Fibroblast of skin of right quadriceps (primary cell): ENCODE measurements at places on chromosomes 11 and 22.
A peak's percentile ranks its signal among the peaks of the same experiment; 100 is the strongest.

- peak; percentile 88 for DNase-seq
Measured at GRCh38 chr22:39013942-39014722, at the start of gene APOBEC3C. TSS of gene APOBEC3C (plus strand) at chr22:39014257. CDS start at chr22:39014363, 106 bp downstream.

DNA sequence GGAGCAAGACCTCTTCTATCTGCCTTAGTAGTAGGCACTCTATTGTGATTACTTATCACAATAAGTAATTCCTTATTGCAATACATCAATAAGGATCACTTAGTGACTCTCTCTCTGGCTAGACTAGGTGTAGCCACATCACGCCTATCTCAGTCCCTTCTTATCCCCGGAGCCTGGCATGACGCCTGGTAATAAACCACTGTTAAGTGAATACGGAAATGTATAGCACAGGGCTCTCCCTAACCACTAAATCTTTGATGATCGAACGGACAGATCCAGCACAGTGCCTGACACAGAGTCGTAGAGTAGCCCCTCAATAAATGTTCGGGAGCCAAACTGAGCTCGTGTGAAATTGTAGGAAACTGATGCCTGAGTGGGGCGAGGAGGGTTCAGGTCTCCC, 143.3 kb downstream of the FBXO7 start:
- no peak for DNase-seq

DNA sequence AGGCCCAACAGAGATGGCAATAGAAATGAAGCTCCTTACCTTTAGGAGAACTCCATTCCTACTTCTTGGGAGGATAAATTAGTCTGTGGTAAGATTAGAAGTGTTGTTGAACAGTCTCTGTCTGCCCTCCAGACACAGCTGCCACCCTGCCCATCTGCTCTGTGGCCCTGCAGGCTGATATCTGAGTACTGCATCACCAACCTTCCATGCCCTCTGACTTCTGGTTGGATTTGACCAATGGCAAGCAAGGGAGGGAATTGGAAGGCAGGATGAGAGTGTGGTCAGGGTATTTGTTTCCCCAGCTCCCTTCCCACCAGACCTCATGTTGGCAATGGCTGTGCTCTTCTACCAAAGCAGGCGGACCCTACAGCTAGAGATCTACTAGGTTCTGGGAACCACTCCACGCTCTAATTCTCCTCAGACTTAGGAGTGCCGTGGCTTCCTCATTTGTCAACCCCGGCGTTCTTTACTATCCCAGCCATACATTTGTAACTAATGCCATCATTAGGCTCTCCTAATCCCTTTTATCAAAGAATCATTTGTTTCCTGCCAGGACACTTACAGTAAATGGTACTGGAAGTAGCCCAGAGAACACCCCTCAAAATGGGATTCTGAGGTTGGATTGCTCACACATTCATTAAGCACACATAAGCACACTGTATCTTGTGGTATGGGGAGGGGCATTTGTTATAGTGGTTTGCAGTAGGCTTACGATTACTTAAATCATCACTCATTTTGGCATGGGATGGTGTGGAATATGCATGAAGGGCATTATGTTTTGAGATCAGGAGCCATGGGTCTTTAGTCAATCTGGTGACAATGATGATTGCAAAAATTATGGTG, 35.4 kb upstream of the CD44 start:
- peak; percentile 63 for DNase-seq

DNA sequence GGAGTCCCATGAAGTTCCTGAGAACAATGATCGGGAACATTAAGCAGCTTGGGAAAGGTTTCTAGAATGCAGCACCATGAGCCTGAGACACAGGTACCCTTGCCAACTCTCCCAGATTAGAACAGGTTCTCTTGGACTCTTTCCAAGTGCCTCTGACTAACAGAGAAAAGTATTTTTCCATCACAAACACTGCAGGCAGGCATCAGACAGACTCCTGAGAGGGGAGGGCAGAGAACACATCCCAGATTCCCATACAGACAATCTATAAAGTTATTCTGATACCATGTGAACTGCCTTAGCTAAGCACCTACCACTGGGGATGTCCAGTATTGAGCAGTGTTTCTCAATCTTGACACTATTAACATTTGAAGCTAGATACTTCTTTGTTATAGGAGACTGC, 27.3 kb downstream of the SERGEF start:
- DNase-seq = peak; percentile 18

GRCh38 chr11:69949327-69949726, 128.8 kb upstream of the ANO1 start:
- peak; percentile 56 for DNase-seq

DNA sequence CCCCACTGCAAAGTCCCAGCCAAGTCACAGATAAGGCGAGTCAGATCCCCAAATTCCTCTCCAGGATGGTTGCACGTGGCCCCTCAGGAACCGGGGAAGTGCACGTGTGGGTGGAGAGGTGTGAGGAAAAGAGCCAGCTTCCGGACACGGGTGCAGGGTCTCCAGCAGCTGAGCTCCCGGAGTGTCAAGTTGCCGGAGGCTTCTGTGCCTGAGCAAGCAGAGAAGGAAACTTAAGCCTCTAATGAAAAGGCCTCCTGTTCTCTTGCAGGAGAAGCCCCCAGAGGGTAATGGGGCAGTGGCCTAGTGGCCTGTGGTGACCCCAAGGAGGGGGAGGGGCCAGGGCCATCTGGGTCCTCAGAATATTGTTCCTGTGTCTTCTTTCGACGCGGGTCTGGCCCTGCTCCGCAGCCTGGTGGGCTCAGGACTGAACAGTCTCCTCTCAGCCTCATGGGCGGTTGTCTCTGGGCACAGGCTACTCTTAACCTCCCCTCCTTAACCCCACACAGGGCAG, 147.9 kb downstream of the FEZ1 start:
- DNase-seq = no peak

- DNase-seq = peak; percentile 53
Measured at GRCh38 chr11:108947654-108948570, 283.0 kb downstream of the DDX10 start.

DNA sequence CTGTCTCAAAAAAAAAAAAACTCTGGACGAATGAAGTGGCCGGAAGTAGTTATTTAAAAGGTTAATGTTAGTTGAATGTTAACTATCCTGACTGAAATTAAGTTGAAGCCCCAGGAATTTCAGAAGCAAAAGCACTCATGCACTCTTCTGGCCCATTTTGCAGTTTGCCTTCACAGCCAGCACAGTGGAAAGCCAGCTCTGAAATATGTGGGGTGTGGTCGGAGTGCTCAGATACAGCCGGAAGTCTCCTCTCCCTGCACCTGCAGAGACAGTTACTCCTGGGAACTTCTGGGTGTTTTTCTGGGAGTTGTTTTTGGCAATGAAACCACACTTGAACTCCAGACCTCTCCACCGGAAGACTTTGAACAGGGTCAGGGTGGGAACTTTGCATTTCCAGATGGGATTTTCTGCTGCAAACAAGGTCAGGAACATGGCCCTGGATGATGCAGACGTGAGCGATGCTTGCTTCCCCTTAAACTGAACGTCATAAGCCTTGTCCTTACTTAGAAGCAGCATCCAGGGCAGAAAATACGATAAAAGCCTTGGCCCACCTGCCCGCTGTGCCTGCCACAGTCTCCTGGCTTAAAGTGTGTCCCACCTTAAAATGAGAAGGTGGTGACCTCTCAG, 21.5 kb upstream of the CABP2 start:
- no peak for DNase-seq

DNA sequence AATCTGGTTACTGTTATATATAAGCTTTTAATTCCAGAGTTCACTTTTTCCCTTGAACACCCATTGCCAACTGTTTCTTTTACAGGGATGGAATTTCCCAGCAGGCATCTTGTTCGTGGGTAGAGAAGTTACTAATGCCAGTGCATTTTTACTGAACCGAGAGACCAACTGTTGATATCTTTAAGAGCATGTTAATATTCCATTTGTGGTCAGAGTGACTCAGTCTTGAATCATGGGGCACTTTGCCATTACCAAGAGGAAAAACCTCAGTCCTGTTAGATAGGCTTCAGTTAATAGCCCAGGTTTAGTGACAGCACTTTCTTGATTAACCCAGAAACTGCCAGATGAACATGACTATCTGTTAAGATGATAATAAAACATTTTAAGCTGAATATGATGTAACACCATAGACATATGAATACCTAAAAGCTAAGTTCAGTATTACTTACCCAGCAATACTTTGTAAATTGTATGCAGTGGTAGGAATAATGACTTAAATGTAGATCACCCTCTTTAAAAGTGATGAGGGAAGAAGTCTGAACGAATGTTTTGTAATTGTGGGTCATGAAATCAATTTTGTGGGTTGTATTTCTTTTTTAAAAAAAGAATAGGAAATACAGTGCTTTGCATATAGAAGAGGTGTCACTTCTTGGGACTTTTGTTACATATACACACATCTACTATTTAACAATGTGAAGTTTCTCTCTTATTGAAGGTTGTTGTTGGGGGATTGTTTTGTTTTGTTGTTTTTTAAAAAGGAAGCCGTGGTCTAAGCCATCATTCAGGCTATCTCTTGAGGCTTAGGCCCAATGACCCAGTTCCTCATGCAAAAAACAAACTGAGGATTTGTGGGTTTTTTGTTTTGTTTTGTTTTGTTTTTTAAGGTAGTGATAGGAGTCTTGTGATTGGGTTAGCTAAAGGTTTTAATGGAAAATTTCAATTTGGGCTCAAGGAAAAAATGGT, 79.2 kb upstream of the GRIK4 start:
- DNase-seq = peak; percentile 99

GRCh38 chr11:43278193-43278956, 33.4 kb upstream of the API5 start:
- DNase-seq = peak; percentile 45

DNA sequence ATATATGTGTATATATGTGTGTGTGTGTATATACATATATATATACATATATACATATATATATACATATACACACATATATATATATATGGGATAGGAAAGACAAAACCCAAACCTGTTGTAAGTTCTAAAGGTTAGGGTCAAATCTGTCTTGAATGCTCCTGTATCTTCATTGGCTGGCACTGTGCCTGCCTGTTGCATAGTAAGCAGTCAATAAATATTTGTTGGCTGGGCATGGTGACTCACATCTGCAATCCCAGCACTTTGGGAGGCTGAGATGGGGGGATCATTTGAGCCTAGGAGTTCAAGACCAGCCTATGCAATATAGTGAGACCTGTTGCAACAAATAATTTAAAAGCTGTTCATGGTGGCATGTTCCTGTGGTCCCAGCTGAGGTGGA, 205.4 kb downstream of the DBX1 start:
- no peak for DNase-seq

GRCh38 chr11:73361953-73362776, 14.0 kb upstream of the RELT start:
- no peak for DNase-seq

DNA sequence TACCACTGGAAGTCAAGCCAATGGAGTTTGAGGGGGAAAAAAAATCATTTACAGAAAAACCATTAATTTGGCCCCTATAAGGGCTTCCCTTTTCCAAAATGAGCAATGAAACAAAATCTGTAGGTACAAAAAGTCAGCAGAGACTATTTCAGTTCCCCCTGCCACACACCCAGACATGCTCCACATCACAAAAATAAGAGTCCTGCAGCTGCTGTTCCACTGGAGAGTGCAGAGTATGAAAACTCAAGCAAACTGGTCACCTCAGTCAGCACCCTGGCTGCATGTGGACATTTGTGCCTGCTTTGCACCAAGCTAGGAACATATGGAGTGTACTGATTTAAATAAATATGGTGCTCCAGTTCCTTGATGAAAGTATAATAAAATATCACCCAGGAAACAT, 15.1 kb downstream of the POU2AF1 start:
- no peak for DNase-seq

DNA sequence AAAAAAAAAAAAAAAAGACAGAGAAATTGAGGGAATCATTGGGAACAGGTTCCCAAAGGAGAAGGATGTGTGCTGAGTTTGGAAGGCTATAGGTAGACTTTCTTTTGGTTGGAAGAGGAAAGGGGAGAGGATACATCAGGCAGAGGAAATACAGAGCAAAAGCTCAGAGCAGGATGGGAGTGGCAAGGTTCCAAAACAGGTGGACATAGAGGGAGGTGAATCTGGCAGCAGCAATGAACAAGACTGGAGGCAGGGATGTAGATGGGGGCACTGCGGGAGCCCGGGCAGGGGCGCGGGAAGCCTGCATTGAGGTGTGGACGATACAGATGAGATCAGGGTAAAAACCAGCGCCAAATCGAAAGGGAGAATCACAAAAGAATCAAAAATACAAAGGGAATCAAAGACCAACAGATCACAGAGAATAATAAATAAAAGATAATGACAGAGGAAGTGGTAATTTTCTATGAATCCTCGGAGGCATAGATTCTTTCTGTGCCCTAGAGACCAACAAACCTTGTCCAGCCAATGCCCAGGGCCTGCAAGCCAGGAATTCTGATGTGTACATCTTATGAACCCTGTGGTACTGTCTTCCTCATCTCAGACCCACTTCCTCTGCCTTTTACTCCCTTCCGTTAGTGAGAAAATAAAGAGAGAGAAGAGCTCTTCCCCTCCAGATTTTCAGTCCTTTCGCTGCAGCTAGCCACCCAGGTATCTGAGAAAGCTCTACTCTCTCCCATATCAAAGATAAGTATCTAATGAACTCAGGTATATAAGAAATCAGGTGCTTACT, 70.3 kb downstream of the SLC1A2 start:
- DNase-seq = no peak

- no peak for DNase-seq
Measured at GRCh38 chr11:70883973-70884623, 368.3 kb downstream of the SHANK2 start.

- DNase-seq = no peak
Measured at GRCh38 chr22:33261699-33262098, 203.5 kb upstream of the SYN3 start.

GRCh38 chr11:43574411-43574810, 106.1 kb upstream of the HSD17B12 start:
- no peak for DNase-seq

DNA sequence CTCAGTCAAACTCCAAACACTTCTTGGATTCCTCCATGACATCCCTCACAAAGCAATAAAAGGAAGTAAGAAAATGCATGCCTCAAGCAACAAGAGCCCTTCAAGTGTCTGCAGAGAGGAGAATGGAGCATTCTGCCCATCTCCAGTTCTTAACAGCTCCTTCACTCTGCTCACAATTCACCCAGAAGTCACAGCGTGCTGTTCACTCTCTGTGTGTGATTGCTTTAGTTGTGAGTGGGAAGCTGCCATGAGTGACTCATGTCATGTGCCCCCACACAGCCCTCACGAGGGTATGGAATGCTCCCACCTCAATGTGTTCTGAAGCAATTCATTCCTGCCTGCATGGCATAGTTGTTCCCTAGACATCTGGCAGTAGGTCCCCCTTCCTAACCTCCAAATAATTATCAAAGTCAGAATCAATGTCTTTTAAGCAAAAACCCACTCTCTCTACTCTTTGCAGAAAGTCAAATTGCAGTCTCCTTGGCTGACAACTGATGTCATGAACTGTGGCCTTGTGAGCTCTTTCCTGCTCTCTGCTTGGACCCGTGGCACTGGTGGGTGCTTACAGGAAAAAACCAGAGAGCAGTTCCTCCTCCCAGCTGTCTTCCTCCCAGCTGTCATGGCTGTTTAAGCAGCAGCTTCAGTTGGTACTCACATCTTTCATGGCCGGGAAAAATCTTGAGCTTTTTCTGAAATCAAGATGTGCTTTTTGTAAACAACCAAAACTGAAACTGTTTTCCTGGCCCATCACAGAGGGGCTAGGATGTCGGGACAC, 112.1 kb upstream of the SPON1 start:
- no peak for DNase-seq

- DNase-seq = no peak
Measured at GRCh38 chr11:115418626-115419025, 85.6 kb downstream of the CADM1 start.
